Dermis blood vessel endothelial cell (primary cell): ENCODE measurements at places on chromosomes 4 and X. TPM values are rescaled to one million over a fixed set of nuclear protein-coding genes. Genes with fewer than 3 reads are reported as not detected.
A peak's percentile ranks its signal among the peaks of the same experiment; 100 is the strongest.

The NDP gene
- total RNA-seq: not detected in 2 replicates

GRCh38 chr4:145375416-145375815 is 106.2 kb upstream of the SMAD1 start:
- no peak for DNase-seq

DNA sequence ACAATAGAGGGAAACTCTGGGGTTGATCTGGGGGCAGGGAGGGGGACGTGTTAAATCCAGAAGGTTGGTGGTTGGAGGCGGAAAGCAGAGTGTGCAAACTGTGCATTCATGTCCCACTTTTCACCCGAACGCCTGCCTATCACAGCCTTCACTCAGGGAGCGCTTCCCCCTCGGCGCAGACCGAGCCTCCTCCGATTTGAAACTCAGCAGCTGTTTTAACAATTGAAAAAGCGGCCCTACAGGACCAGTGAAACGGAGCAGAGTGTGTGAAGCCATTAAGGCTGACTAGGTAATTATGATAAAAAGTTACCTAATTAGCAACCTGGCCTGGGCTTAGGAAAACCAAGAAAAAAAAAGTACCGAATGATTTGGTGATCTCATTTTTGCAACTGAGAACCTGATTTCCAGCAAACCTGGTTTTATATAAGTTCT is 685 bp upstream of the NDNF start:
- DNase-seq: peak; percentile 3

GRCh38 chrX:130170752-130171445 is 863 bp upstream of the RAB33A start:
- DNase-seq: peak; percentile 35

The CFP gene
- 0.19 and 0.85 TPM in 2 replicates for total RNA-seq

The TLR1 gene
- total RNA-seq: 3.1 and 6.9 TPM in 2 replicates

- no peak for DNase-seq
Observed at GRCh38 chr4:41290479-41290878, 33.8 kb downstream of the UCHL1 start.

DNA sequence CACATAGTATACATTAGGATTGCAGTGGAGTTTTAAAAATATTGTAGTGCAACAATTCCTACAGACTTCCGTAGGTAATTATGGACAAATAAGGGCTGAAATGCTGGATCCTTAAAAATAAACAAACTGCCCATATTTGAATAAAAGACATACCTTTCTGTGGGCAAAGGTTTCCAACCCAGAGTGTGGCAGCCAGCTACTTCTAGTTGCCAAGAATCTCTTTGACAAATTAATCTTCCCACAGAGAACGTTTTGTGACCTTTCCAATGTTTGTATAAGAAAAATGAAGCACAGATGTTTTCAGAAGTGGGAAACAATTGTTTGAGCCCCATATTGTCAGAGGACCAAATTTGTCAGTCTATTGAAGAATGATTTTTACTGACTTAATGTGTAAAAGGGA is 21.1 kb downstream of the GRPR start:
- no peak for DNase-seq

DNA sequence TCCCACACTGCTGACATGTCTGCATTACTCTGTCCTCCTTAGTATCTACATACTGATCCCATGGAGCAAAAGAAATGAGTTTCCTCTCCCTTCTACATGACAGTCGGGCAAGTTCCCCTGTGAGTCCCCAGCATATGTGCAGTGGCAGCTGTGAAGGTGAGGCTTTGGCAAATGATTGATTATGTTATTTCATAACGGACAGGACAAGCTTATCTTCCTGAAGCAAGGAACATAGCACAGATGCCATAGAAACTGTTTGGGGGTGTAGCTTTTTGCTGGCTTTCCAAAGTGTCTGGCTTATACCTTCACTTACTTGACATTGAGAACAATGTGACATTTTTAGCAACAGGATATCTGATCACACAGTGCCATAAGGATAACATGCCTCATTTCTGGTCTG is 136.8 kb upstream of the PDLIM3 start:
- peak; percentile 17 for DNase-seq

GRCh38 chr4:77665381-77666069 is 59.9 kb downstream of the CXCL13 start:
- no peak for DNase-seq

The ARX gene
- not detected in 2 replicates for total RNA-seq

The TMEM156 gene
- total RNA-seq: 0.34 and 0.74 TPM in 2 replicates

DNA sequence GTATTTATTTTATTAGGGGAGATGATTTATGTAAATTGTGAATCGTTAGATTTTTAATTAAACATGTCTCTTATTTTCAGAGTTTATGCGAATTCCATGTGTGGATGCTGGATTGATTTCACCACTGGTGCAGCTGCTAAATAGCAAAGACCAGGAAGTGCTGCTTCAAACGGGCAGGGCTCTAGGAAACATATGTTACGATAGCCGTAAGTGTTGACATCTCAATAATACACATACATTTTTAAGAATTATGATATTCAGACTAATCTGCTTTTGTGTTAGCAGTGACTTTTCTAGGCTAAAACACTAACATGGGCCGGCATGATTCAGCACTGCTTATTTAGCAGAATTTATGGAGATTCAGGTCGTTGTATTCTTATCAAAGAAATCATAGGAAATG is 91.2 kb downstream of the RAP1GDS1 start:
- peak; percentile 54 for DNase-seq

DNA sequence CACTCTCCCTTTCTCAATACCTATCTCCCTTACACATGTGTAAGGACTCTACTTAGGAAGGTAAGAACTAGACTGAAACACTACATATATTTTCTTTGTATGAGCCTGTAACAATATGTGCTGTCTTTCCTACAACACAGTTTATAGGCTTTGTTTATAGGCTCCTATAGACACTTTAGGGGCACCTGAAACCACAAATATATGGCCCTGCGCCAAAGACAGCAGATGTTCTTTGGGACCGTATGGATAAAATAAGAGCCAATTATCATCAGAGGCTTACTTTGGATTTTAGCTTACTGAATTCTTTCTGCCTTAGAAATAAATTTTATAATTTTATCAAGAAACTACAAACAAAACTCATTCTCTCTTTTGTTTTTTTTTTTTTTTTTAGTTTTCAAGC is 16.6 kb upstream of the CXCL3 start:
- no peak for DNase-seq

DNA sequence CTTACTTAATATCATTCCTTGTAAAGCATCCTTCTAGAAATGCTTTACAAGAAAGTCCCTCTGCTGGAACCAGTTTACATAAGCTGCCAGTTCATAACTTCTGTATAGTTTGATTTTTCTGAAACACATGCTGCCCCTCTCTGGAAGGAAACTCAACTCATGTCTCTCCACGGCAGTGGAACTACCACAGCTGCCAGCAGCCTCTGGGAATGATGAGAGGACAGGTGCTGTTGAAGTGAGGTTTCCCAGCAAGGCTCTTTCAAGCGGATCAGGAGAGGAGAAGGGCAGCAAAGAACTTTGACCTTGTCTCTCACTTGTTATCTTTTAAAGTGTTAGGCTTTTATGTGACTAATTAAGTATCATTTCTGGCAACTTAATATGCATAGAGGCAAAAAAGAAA is 7.3 kb downstream of the GRPR start:
- DNase-seq: no peak

DNA sequence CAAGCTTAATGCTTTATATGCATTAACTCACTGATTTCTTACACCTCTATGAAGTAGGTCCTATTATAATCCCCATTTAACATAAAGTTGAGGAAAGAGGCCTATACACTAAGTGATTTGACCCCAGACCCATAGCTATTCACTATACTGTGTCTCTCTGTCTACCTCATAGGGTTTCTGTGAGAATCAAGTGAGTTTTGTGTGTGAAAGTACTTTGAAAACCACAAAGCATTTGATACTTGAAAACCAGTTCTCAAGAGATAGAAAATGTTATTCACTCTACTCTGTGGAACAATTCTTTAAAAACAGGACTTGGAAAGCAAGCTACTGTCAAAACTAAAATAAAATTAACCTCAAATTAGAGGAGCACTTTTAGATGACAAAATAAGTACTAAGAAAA is 35.0 kb downstream of the SHROOM3 start:
- DNase-seq: no peak

DNA sequence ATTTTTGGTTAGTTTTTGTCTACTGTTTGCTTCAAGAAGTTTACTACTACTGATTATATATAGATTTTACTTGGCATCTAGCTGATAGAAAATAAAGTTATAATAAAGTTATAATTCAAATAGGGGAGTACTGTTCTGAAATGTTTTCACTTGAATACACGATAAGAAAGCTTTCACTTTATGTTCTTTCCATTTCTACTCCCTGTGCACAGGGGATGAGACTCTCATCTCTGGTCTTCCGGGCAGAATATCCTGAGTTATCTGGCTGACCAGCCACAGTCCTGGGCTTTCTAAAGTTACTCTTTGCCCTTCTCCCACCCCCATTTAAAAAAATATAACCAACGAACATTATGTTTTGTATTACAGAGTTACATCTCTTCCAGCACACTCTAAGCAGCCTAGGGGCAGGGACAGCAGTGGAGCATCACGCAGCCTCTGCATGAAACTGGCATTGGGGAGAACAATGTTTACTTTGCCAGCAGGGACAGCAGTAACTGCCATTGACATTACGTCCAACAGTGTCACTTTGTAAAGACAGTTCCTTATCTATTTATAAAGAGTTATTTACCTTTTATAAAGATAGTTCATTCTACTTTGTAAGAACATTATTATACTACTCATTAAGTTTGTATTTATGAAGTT is 64.3 kb downstream of the METTL14 start:
- no peak for DNase-seq

The CTAG1A gene
- total RNA-seq: not detected in 2 replicates

GRCh38 chrX:139126493-139126892 is 404.0 kb upstream of the F9 start:
- DNase-seq: peak; percentile 48

The MAOA gene
- total RNA-seq: 149 and 161 TPM in 2 replicates

GRCh38 chr4:94406668-94407437 is 44.9 kb upstream of the PDLIM5 start:
- DNase-seq: peak; percentile 95

- peak; percentile 74 for DNase-seq
Observed at GRCh38 chr4:176778491-176778890, 14.2 kb downstream of the VEGFC start.

GRCh38 chr4:118888666-118889311 is at the start of gene SYNPO2:
SYNPO2 (plus strand) TSS chr4:118888854; CDS start chr4:118889037, 183 bp downstream.
- peak; percentile 71 for DNase-seq

DNA sequence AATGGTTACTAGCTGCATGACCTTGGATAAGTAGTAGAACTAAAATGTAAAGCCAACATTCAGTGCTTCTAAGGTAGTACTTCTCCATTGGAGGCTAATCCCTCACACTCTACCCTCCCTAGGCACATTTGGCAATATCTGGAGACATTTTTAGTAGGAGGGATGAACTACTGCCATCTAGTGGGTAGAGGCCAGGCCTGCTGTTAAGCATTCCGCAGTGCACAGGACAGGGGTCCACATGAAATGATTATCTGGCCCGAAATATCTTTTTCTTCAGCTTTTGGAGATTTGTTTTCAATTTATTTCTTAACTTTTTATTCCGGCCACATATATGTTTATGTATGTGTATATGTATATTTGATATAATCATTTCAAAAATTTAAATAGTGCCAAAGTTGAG is 36.0 kb upstream of the SPANXC start:
- DNase-seq: peak; percentile 6

The FREM3 gene
- 0.42 and 0.51 TPM in 2 replicates for total RNA-seq

The MPC1L gene
- total RNA-seq: not detected in 2 replicates

DNA sequence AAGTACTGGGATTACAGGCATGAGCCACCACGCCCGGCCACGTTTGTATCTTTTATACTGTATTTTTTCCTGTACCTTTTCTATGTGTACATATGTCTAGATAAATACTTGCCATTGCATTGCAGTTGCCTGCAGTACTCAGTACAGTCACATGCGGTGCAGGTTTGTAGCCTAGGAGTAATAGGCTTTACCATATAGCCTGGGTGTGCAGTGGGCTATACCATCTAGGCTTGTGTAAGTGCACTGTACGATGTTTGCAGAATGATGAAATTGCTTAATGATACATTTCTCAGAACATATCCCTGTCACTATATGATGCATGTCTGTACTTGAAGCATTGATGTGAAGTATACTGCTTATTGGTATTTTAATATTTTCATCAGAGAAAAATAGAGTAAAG is 115.4 kb upstream of the PUDP start:
- DNase-seq: no peak

DNA sequence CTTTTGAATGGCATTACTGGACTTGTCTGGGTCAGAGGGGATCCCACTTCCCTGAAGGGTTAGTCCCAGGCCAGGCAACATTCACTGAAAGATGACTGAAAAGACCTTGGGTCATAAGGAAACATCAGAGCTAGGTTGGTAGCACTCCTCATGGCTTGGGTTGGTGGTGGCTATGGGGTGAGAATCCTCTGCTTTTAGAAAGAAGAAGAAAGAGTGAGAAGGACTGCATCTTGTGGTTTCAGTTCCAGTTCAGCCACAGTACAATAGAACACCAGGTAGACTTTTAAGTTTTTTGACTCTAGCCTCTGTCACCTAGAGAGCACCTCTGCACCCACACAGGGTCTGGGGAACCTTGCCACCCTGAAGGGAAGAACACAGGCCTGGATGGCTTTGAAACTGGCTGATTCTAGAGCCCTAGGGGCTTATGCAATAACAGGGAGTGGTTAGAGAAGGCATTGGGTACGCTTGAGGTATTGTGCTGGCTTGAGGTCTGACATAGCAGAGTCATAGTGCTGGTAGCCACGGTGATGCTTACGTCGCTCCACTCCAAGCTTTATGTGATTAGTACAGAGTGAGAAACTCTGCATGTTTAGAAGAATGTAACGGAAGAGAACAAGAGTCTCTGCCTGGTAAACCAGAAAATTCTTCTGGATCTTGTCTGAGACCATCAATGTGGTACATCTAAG is 36.5 kb downstream of the PRR32 start:
- DNase-seq: no peak

The TCEAL7 gene
- total RNA-seq: 0.28 and 1.2 TPM in 2 replicates

DNA sequence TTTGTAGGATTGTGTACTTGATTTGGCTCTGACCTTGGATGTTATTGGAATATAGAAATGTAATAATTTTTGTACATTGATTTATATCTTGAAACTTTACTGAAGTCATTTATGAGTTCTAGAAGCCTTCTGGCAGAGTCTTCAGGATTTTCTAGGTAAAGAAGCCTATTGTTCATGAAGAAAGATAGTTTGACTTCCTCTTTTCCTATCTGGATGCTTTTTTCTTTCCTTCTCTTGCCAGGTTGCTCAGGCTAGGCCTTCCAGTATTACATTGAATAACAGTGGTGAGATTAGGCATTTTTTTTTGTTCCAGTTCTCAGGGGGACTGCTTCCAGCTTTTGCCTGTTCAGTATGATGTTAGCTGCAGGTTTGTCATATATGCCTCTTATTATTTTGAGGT is 191.1 kb downstream of the NAA11 start:
- DNase-seq: no peak

- DNase-seq: no peak
Observed at GRCh38 chrX:69290292-69290691, 125.0 kb upstream of the PJA1 start.

The ARSJ gene
- total RNA-seq: 26.2 and 26.8 TPM in 2 replicates

GRCh38 chr4:13903901-13904300 is 276.4 kb upstream of the BOD1L1 start:
- no peak for DNase-seq

DNA sequence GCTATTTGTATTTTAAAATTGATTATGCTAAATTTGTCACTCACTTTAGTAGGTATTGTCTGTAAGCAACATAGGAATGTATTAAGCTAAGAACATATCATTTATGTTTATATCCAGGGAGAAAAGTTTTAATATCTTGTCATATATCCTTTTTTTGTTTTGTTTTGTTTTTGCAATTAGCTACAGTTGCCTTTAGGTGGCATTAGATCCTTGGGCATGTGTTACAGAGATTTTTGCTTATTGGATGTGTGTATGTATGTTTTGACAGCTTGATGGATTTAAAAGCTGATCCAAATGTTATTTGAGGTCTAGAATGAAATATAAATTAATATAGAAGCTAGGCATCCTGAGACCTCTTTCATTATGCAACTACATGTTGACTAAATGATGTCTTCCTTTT is 36.1 kb upstream of the OTUD4 start:
- peak; percentile 76 for DNase-seq
